ENCODE measurements at places on chromosomes 4 and X.
A peak's percentile ranks its signal among the peaks of the same experiment; 100 is the strongest.

DNA sequence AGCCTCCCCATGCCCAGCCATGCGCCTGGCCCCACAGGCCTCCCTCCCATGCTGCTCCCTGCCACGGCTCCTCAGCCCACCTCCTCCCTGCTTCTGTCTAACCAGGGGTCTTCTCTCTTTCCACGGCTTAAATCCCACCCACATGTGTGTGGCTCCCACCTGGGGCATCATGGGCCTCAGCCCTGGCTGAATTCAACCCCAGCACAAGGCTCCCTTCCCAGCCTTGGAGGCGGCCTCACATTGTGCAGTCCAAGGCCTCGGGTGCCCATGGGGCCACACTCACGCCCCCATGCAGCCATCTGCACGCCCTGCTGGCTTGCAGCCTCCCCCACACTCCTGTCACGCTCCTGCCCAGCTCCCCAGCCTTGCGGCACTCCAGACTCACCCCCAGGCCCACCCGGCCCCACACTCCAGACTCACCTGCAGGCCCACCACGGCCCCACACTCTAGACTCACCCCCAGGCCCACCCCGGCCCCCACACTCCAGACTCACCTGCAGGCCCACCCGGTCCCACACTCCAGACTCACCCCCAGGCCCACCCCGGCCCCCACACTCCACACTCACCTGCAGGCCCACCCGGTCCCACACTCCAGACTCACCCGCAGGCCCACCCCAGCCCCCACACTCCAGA lies 27.0 kb downstream of the MAEA start:
- DNase-seq: no peak

DNA sequence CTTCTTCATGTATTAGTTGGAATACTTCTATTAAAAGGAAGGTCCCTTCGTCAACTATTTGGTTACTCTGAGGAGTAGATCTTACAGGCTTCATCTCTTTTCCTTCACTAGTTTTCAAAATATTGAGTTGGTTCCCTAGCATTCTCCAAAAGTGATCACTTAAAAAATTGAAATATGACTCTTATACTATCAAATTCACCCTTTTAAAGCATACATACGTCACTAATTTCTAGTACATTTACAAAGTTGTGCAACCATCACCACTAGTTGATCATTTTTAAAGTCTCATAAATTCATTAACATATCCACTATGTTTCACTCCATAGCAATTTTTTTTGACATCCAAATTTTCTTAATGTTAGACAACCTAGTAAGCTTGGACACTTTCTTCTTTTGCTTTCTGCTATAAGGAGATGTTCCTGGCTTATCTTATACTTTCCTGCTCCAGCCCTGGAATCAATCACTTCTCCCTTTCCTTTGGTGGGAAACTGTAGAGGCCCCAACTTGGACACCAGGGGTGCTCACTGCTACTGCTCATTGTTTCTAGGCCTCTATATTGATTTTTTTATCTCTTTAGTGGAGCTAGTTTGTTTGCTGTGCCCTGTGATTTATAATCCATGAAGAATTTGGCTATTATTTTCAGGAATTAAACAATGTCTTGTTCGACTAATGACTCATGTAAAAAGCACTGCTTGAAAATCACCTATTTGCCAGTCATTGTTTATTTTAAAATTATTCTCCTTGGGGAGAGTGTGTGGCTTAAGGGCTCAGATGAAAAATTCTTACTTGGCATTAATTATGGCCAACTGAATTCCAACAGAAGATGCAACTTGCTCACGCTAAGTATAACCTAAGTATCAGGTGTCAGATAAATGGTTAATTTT lies 4.0 kb upstream of the ZFX start:
- DNase-seq: no peak

DNA sequence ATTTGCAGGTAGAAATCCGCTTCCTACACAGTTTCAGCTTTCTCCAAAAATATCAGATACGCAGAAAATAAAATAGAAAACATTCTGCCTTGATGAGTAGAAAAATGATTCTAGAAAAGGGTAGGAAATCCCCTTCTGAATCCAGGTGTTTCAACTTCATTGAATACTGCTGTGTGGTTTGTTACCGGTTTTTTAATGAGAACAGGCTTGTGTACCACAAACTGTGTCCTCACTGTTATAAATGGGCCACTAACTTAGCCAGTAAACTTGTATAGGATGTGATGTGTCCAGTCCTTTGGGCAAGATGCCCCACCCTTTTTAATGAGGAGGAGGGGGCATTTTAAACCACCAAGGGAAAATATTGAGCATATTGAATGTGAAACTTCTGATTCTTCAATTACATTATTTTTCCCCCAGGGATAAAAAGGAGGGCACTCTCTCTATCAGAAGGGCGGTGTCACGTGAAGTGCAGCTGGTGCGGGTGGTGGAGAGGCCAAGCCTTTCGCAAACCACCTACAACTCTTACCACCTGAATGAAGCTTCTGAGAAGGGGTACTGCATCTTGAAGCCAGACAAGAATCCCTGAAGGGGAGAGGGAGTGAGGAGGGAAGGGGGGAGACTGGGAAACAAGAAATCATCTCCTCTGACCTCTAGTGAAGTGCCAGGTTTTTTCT lies 4.5 kb downstream of the CXXC4 start:
- DNase-seq: no peak

DNA sequence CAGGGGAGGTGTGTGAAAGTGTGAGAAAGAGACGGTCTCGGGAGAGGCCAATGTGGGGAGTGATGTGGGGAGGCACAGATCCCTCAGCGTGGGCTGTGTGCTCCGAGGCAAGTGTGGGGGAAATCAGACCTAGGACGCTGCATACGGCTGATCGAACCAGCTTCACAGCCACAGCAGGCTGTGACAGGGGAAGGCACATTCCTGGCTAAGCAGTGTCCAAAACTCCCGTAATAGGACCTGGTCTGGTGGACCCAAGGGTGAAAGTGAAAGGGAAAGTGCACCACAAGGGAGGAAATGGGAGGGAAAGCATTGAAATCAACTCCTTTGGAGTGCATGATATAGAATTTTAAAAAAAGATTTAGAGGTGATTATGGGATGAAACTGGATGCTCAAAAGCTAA lies 10.9 kb upstream of the RHOXF2 start:
- DNase-seq: no peak

DNA sequence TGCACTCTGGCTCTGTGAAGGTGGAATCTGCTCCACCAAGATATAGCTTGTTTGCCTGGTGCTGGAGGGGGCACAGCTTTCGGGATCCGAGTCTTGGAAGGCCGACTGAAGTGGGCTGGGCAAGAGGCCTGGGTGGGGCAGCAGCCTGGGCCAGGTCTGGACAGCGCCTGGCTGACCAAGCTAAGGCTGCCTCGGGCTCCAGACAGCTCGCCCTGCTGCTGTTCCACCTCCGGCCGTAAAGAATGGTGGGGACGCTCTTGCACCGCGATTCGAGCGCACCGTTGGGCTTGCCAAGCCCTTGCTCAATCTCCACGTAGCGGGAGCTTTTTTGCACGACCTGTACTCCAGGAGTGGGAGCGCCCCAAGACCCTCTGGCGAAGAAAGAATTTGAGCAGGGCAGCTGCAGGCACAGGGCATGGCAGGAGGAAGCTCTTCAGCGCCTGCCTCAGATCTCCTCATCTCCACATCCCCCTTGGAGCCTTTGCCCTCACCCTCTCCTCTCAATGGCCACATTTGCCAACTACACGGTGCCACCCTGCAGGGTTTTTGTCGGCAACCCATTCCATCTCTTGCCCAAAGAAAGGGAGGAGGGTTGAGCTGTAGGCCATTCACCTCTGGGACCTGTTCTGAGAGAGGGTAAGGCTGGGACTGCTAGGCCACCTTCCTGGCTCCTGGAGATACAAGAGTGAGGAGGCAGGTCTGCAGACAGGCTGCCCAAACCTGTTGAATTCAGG lies 18.9 kb downstream of the CNGA2 start:
- peak; percentile 7 for DNase-seq

- no peak for DNase-seq
Measured at GRCh38 chrX:72180539-72180938, 1.0 kb upstream of the PIN4 start.

DNA sequence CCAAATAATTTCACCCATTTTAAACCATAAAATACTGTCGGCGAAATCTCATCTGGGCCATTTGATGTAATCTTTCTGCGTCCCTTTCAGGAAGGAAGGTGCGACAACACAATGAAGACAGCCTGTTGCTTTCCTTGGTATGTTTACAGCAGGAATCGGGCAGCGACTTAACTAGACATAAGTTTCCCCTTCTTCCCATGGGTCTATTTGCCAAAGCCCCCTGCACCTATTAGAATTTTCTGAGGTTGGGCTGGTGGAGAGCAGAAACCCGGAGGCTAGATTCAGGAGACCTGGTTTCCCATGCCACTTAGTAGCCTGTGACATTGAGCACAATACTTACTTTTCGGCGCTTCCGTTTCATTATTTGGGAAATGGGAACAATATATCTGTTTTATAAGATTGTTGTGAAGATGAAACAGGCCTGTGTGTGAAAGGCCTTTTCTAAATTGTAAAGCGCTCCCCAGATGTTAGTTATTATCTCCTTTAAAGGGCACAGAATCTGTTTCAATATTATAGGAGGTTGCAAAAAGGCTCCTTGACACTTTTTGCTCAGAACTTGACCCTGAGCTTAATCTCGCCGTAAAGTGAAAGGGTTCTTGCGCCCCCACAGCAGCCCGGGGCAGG lies 552 bp upstream of the AFF1 start:
- DNase-seq: no peak

- DNase-seq: no peak
Measured at GRCh38 chr4:145125396-145125795, 27.3 kb downstream of the ABCE1 start.

DNA sequence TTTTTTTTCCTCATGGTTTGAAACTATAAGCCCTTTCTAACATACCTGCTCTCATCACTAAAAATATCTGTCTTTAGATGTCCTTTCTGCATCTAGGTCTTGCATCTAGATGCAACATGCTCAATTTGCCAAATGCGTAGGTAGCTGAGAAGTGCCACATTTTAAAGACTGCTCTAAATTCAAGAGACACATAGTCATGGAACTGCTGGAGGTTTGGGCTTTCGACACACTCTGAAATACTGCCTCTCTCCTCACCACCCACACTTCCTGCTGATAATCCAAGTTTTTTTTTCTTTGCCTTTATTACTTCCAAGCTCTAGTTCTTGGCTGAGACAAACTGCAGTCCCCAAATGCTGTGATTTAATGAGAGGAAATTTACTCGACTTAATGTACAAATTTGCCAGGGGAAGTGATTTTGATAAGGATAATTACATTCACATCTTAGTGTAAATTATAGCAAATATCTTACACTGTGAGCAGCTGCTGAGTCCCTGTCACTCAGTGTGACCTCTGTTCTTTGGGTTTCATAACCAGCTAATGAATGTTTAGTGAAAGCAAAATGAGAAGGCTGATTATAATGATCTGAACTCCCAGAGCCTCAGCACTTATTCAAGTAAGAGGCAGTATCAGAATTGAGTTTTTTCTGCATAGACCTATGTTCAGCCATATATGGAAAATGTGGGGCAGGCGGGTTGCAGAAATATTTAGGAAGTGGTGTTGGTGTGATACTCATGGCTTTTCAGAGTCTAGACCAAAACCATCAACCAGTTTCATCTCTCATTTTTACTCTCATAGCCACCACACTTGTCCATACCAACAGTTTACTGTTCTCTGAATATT lies 31.3 kb downstream of the DRD5 start:
- no peak for DNase-seq

GRCh38 chrX:131677655-131678628 lies 134.1 kb downstream of the OR13H1 start:
- DNase-seq: peak; percentile 12

DNA sequence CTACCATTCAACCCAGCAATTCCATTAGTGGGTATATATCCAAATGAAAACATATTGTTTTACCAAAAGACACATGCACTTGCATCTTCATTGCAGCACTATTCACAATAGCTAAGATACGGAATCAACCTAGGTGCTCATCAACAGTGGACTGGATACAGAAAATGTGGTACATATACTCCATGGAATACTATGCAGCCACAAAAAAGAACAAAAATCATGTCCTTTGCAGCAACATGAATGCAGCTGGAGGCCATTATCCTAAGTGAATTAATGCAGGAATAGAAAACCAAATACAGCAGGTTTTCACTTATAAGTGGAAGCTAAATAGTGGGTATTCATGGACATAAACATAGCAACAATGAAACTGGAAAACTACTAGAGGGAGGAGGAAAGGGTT lies 38.1 kb upstream of the BBS7 start:
- DNase-seq: no peak

GRCh38 chr4:15293711-15294110 lies 134.1 kb upstream of the C1QTNF7 start:
- no peak for DNase-seq

- DNase-seq: no peak
Measured at GRCh38 chr4:67869580-67870190, 14.1 kb downstream of the TMPRSS11D start.

DNA sequence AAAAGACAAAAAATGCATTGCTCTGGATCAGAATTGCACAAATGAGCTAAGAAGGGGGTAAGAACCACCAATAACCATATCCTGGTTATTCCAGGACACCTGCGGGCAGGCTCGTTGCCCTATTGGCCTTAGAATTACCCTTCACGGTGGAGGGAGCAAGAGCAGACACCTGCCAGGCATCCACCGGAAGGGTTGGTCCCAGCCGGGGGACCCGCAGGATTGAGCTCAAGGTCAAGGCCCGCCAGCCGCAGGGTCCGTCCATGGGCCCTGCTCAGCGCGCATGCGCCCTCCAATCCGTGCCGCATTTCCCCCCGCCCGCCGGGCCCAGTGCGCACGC lies 575 bp downstream of the SLC25A6 start:
- DNase-seq: no peak

DNA sequence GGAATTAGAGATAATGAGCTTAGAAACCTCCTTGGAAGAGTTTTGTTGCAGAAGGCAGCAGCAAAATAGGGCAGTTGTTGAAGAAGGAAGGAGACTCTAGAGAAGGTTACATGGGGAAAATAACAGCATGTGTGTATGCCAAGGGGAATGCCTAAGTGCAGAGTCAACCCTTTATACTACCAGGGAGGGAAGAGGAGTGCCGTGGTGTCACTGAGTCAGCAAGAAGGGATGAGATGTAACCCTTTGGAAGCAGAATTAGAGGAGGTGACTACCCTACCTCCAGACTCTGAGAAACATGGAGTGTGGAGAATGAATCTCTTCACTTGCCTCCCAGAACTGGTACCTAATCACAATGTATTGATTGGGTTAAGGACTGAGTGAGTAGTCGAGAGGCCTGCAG lies 6.7 kb upstream of the GABRE start:
- no peak for DNase-seq

DNA sequence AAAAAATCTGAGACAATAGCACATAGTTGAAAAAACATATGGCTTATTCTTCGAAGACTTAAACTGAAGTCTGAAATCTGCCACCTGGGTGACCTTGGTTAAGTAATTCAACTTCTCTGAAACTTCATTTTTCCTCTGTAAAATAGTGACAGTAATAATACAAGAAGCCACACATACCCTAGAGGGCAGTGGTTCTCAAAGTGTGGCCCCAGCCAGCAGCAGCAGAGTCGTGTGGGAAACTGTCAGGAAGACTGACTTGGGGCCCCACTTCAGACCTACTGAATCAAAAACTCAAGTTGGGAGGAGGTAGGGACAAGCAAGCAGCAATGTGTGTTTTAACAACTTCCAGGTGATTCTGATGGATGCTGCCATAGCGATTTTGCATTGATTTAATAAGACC lies 249.9 kb downstream of the HNRNPD start:
- no peak for DNase-seq

GRCh38 chr4:42391981-42392380 lies 5.3 kb upstream of the SHISA3 start:
- DNase-seq: no peak
